ENCODE measurements at places on chromosomes 4 and X. TPM values are rescaled to one million over a fixed set of nuclear protein-coding genes. Genes with fewer than 3 reads are reported as not detected.

Gene DAPP1
- total RNA-seq, result not detected

Gene STK32B
- 24.2 TPM for total RNA-seq

Gene PASD1
- not detected for total RNA-seq

Gene STS
- 6.1 TPM for total RNA-seq

Gene FTHL17
- not detected for total RNA-seq

Gene ADGRG4
- not detected for total RNA-seq

Gene GLRB
- 17.5 TPM for total RNA-seq

Gene IDH3G
- 63.9 TPM for total RNA-seq
